SW480 (cell line): ENCODE measurements at places on chromosomes 1 and 21.

- no peak for DNase-seq
Measured at GRCh38 chr1:212771341-212771740, 20.2 kb downstream of the NSL1 start.

GRCh38 chr1:247298701-247299100 lies 33.0 kb downstream of the ZNF496 start:
- no peak for DNase-seq

DNA sequence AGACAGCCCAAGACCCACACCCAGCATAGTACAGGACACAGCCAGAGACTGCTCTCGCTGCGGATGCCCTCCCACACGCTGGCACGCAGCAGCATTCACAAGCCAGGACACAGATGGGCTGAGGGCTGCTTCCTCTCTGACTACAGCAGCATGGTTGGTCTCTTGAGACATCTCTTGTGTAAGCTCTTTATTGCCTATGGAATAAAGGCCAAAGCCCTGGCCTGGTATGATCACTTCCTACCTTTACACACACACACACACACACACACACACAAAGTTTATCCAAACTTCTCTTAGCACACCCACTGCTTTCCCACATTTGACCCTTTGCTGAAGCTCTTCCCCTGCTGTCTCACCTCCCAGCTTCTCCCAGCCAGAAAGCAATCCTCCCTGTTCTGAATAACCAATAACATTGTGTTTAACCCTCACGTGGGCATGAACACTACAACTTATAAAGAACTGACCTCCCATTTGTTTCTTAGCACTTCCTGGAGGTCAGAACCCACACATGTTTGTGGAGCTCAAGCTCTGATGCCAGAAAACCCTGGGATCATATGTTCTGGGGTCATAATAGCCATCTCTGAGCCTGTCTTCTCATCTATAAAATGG lies 1.2 kb upstream of the LUZP1 start:
- DNase-seq: peak; percentile 25

GRCh38 chr1:47842228-47842919 lies 154.8 kb downstream of the TRABD2B start:
- DNase-seq: no peak
